Immature natural killer cell (primary cell): ENCODE measurements at places on chromosomes 12 and 14. TPM values are rescaled to one million over a fixed set of nuclear protein-coding genes. Genes with fewer than 3 reads are reported as not detected.

DNA sequence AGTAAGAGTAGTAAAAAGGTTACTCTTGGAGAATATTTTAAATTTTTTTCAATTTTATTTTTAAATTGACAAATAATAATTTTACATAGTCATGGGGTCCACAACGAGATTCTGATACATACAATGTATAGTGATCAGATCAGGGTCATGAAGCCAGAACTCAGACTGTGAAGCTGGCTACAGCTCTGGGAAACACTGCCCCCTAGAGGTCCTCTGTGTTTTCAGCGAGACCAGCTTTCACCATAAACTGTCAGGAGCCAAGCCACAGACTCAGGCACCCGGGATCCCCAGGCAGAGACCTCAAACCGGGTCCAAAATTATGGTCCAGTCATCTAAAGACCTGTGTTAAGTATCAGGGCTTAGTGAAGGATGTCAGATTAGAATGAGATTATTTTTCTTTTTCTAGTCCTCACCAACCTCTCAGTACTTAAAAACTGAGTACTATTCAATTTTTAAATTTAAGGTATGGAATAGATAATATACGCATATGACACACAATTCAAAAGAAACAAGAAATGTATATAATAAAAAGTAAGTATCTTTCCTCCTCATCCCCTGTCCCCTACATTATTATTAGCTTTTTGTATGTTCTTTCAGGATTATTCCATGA lies 397.1 kb downstream of the MDGA2 start:
- no peak for DNase-seq

- DNase-seq = no peak
Measured at GRCh38 chr14:100584056-100585031, 2.9 kb downstream of the BEGAIN start.

DNA sequence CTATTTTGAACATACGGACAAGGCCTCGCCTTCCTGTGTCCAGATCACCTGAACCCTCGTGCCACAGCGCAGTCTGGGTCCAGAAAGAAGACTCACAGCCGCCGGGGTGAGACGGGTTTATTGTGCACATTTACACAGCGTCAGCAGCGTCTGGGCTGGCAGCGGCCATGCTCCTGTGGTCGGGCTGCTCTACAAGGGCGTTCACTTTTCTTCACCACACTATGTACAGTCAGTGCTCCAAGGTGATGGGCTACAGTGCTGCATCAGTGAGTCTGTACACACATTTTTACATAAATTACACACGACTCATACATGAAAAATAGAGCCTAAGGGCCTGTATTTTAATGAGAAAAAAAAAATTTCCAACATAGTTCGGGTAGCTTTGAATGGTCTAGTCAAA lies 18.0 kb downstream of the ZFYVE21 start:
- DNase-seq = no peak

DNA sequence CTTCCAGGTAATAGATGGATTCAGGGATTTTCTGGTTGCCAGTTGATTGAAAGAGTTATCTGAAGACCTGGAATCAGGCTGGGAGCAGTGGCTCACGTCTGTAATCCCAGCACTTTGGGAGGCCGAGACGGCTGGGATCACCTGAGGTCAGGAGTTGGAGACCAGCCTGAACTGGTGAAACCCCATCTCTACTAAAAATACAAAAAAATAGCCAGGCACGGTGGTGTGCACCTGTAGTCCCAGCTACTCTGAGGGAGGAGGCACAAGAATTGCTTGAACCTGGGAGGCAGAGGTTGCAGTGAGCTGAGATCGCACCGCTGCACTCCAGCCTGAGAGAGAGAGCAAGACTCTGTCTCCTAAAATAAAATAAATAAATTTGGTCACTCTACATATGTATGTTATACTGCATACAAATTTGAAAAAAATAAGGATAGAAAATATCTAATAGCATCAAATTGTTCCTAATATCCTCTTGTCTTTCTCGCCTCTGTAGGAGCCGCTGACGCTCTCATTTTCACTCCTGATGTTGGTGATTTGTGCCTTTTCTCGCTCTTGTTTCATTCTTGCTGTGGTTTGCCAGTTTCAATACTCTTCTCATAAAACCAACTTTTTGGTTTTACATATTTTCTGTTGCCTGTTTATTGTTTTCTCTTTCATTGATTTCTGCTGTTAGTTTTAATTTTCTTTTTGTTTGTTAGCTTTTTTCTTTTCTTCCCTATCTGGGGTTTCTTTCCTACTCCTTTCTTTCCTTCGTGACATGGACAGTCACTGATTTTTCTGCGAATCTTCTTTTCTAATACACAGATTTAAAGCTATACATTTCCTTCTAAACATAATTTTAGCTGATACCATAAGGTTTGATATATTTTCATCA lies 23.8 kb upstream of the PLD4 start:
- no peak for DNase-seq

FRMD6 gene
- 0.30 TPM for polyA plus RNA-seq

DNA sequence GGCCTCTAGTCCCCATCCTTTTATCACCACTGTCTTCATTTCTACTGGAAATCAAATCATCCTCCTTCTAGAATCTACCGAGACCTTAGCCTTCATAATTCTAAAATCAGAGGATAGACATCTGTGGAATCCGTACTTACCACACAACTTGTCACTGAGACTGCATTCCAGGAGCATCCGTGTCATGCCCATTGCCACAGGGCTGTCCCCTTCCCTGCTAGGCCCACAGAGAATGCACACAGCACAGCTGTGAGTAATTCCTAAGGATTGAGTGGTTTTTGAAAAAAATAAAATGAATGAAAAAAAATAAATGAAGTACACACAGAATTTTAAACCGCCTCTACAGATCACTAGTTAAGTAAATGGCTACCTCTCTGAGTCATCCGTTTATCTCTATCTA lies 21.0 kb upstream of the MAGOHB start:
- DNase-seq = no peak

DNA sequence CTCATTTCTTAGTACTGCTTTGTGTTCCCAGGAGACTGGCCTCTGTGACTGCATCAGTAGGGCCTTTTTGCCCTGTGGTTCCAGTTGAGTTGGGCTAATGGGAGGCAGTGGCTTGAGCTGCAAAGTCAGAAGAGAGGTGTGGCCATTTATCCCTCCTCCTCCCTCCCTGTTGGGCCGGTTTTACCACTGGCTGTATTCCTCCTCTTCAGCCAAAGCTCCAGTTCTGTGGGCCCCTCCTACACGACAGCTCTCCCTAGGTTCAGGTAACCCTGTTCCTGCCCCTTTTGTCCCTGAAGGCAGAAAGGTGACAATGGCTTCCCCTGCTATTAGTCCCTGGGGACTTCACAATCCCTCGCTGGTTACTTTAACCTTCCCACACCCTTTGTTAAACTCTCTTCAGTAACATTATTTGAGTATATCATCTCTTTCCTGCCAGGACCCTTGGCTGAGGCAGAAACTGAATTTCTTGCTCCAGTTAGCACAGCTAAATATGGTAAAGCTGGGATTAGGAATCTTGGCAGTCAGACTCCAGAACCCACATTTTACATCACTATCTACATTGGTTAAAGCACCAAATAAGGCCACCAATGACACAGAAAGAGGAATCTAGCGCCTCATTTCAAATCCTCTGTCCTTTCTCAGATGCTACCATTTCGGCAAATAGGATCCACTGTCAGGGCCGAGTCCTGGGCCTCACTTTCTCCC lies 121.9 kb upstream of the SLC35F4 start:
- DNase-seq = no peak

DNA sequence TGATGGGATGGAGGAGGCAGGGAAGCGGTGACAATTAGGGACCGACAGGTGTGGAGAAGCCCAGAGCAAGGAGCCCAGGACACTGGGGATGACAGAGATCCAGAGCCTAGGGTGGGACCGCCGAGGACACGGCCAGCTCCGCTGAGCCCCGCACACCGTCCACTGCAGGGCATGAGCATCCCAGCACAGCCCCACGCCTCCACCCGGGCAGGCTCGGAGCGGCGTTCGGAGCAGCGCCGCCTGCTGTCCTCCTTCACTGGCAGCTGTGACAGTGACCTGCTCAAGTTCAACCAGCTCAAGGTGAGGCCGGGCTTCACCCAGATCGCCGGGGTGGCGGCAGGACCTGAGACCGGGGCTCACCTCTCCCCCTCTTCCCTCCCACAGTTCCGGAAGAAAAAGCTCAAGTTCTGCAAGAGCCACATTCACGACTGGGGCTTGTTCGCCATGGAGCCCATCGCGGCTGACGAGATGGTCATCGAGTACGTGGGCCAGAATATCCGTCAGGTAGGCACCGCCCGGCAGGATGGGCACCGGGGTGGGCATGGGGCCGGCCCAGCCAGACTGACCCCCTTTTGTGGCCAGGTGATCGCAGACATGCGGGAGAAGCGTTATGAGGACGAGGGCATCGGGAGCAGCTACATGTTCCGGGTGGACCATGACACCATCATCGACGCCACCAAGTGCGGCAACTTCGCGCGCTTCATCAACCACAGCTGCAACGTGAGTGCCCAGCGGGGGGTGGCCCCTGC lies 23.7 kb downstream of the SETD1B start:
- no peak for DNase-seq

- no peak for DNase-seq
Measured at GRCh38 chr12:72369423-72369959, 97.3 kb downstream of the TRHDE start.
